Kidney capillary endothelial cell (primary cell): ENCODE measurements at places on chromosomes 7 and 10.

GRCh38 chr10:44961931-44962750 is 2.5 kb downstream of the RASSF4 start:
- DNase-seq = no peak

DNA sequence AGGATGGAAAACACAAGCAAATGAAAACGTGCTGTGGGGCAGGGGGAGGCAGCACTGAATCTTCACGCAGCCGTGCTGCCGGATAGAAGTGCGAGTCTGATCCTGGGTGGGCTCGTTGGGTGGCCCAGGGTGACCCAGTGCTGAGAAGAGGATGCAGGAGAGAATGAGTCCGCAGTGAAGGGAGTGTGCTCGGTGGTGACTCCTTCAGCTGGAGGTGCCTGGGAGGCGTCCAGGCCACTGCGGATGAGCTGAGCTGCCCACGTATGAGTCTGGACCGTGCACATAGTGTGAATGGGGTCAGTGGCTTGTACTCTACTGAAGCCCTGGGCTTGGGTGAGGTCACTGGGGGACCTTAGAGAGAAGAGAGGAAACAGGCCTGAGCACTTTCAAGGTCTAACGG is 190.0 kb upstream of the MGMT start:
- no peak for DNase-seq

DNA sequence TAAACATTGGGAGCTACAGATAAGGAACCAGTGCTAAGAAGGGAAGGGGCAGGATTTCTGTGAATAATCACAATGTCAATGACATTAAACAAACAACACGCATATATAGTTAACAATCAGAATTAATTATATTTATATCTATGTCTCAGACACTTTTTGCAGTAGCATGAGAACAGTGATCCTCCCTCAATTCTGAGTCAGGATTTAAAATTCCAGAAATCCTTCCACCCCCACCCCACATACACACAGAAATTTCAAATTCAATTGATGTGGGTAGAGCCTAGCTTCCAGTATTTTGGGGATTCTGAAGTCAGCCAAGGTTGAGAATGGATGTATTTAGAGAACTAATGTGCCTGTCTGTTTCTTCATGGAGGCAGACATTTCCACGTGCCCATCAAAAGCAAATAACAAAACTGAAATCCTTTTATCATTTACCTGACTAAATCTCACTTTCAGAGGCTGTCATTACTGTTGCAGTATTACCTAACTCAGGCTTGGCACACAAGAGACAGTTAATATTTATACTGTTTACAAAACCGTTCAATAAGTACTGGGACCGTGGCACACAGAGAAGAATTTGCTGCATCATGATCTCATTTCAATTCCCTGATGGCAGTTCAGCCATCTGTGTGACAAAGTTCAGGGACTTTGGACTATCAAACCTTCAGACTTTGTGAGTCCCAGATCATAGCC is 116.6 kb upstream of the PALS2 start:
- no peak for DNase-seq

GRCh38 chr10:86373251-86373650 is 6.7 kb upstream of the GRID1 start:
- DNase-seq = no peak

- peak; percentile 76 for DNase-seq
These were observed 23.4 kb downstream of the ATOH7 start for GRCh38 chr10:68208424-68209042.
